ENCODE measurements at places on chromosomes 2 and 18.

DNA sequence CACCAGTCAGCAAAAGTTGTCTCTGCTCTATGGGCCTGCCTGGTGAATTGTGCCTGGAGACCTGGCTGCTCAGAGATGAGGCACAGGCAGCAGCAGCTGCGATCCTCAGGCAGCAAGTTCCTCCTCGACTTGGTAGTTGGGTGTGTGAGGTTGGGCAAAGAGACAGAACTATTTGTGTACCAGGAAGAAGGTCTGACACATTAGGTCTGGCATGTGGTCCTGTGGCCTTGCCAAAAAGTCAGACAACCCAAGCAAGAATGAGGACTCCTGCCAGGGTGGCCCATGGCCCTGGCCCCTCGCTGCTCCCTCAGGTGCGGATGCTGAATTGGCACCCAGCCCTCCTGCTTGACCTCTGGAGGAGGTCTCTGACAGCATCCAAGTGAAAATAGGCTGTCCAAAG is 192.7 kb downstream of the DYSF start:
- DNase-seq: no peak

DNA sequence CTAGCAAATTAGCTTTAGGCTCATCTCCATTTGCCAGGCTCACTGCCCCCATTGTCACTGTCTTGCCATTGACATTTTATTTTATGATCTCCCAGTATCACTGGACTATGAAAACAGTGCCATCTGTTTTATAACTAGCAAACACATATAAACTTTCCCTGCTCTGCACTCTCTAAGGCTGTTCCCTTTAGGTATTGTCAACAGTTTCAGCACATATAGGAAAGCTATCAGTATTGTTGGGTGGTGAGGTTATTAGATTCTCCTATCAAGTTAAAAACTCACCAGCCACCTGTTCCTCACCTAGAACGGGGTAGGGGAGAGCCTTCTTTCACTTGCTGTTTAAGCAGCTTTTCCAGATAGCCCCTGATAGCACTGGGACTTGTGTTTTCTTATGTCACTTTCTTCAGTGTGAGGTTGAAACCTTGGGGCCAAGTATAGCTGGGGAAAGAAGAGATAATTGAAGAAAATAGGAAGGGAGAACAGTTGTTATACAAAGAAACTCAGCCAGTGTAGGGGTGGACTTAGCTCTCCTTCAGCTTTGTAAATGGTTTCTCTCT is 32.5 kb downstream of the CFLAR start:
- DNase-seq: no peak

DNA sequence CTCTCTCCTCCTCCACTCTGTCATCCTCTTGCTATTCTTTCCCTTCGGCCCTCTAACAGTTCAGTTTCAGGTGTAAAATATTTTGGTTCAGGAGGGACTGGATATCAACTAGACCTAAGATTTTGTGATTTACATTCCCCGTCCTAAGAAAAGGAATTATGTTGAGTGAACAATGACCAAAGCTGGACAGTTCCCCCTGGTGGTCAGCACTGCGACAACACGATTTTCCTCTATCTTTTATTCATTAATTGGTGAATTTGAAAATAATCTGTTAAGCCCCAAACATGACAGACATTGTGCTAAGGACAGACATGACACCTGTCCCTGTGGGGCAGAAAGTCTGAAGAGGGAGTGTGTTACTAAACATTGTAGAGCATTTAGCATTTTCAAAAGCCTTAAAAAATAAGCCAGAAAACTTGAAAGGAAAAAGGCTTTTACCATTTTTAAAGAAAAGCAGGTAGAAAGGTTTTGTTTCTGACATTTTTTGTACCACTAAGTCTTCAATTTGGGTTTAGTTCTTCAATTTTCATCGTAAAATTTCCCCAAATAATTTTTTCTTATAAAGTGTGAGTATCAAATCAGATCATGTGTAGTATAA is 28.4 kb upstream of the GTF2A1L start:
- DNase-seq: peak; percentile 38

- DNase-seq: no peak
Measured at GRCh38 chr2:134173338-134174016, 80.4 kb upstream of the MGAT5 start.

- DNase-seq: peak; percentile 78
Measured at GRCh38 chr18:12934454-12935071, 13.2 kb upstream of the SEH1L start.

DNA sequence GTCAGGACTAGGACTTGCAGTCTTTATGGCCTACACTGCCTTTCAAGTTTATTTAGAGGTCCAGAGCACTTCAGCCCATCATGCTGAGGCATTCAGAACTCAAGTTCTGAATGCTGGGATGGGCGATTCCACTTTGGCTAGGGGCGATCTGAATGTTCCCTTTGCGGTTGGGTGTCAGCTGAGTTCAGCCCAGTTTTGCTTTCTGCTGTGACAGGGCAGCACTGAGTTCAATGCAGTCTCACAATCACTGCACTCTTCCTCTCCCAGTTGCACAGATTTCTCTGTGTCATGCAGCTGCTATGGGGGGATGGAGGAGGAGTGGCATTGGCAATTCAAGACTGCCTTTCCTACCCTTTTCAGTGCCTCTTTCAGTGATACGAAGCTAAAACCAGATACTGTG is 1232.0 kb upstream of the FAM98A start:
- DNase-seq: no peak

DNA sequence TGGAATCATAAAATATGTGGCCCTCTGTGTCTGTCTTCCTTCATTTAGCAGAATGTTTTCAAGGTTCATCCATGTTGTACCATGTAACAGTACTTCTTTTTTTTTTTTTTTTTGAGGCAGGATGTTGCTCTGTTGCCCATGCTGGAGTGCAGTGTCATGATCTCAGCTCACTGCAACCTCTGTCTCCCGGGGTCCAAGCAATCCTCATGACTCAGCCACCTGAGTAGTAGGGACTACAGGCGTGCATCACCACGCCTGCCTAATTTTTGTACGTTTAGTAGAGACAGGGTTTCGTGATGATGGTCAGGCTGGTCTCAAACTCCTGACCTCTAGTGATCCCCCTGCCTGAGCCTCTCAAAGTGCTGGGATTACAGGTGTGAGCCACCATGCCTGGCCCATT is 31.2 kb downstream of the RAB1A start:
- no peak for DNase-seq

- DNase-seq: peak; percentile 11
Measured at GRCh38 chr2:40032650-40033319, 253.7 kb upstream of the THUMPD2 start.

DNA sequence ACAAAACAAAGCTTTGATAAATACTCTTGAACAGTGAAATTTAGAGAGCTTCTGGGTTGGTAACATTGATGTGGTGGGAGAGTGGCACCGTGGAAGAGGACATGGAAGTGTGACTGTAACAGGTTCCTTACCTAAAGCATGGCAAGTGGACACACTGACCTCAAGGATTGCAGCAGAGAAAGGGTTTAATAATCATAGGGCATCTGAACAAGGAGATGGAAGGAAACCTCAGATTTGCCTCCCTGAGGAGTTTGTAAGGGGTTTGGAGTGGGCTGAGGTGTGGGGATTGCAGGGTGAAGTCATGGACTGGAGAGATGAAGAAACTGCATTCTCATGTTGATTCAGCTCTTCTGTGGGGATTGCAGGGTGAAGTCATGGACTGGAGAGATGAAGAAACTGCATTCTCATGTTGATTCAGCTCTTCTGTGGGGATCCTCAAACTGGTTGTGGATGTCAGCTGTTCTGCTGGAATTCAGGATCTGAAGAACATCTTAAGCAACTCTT is 83.8 kb upstream of the TLK1 start:
- no peak for DNase-seq

- DNase-seq: no peak
Measured at GRCh38 chr2:230586328-230586982, 126.2 kb upstream of the CAB39 start.

DNA sequence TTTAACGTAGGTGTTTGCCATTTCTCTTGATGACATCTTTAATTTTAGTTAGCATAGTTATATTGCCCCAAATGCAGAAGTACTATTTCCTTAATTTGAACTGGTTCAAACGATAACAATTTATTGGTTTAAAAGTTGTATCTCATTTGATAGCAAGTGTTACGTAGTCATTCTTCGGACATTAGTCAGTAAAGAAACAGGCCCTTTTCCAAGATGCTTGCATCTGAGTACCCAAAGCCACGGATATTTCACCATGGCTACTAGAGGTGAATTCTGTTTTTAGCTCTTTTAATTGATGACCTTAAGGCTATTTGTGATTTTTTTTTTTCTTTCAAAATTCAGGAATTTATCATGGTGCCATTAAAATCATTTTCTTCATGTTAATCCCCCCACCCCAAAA is 32.1 kb downstream of the GLS start:
- no peak for DNase-seq

DNA sequence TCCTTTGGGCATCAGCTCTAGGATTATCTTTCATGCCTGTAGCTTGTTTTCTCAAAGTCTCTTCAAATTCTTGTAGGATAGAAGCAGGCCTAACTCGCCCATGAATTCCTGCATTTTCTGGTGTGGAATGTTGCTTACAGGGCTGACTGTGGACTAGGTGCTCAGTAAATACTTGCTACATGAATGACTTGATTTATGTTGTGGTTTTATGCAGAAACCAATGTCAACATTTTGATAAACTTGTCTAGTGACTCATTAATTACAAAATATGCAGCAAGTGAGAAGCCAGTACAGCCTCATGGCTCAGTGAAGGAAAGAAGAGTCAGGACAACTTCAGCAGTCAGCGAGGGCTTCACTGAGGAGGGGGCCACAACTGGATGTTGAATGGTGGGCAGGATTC is 110.6 kb upstream of the SIX2 start:
- peak; percentile 43 for DNase-seq

DNA sequence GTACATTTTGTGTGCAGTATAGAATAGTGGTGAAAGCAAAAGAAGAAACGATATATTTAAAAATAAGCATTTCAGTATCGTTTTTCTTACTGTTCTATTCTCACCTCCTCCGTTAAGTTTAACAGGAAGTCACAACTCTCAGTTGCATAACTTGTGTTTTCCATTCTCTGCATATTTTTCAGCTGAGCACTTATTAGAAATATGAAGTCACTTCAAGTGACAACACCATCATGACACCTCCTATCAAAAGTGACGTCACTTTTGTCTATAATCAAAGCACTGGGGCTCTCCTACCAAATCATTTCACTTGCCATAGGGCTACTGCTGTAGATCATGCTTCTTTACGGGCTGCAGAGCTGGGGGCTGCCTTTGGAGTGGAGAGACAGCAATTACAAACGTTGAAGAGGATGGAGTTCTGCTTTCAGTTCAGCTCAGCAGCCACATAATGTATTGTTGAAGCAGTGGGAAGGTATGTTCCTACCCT is 36.3 kb downstream of the STAT4 start:
- no peak for DNase-seq

- DNase-seq: no peak
Measured at GRCh38 chr2:138269765-138270164, 231.8 kb upstream of the SPOPL start.

GRCh38 chr2:176395273-176395854 is 126.1 kb downstream of the MTX2 start:
- DNase-seq: no peak

GRCh38 chr2:239756790-239757760 is 268.1 kb downstream of the NDUFA10 start:
- no peak for DNase-seq

- DNase-seq: no peak
Measured at GRCh38 chr2:168137510-168138180, 109.8 kb downstream of the STK39 start.

DNA sequence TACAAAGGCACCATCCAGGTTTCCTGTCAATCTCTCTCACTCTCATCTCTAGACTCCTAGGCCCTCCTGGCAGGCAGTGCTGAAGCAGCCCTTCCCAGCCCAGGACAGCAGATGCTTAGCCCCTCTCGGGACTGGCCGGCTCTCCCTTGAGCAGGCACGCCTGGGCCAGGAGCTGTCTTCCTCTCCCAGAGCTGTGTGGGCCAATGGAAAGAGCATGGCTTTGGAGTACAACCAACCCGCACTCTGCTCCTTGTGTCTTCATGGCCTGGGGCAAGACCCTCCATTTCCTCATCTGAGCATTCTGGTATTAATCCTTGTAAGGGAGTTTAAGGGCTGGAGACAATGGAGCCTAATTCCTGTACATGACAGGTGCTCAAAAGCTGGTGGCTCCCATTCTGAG is 97.2 kb downstream of the CAPN13 start:
- no peak for DNase-seq

DNA sequence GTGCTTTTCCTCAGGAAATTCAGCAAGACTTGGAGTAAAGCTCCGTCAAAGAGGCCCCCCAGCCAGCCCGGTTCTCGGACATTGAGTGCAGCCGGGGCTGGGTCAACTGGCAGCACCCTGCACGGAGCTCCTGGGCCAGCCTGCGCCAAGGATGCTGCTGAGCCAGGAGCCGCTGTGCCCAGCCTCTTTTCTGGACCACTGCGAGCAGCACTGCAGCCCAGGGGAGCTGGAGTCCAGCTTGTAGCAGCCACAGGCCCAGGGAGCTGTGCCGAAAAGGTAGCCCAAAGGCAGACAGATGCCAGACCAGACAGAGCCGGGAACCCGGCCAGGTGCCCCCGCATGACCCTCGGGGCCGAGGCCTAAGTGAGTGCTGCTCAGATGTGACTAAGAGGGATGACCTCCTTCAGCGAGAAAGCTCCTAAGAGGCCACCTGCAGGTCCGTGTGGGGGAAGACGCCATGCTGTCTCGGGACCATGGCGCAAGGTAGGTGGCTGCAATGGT is 7.3 kb downstream of the CLHC1 start:
- no peak for DNase-seq

DNA sequence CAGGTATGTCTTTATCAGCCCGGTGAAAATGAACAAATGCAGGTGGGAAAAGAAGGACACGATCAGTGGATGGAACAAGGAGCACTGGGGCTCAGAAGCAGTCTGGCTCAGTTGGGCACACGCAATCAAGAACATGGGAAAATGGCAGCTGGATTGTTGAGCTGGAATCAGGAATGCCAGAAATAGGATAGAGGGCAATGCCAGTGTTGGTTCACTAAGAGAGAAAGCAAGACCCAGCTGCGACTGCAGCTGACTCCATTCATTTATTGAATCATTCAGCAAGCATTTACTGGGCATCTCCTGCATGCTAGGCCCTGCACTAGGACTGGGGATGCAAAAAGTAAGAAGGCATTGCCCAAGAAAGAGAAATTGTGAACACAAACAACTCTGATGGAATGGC is 13.6 kb upstream of the TTR start:
- DNase-seq: no peak

GRCh38 chr2:238004077-238004830 is 37.4 kb downstream of the UBE2F start:
- no peak for DNase-seq

GRCh38 chr18:41071826-41072225 is 883.2 kb upstream of the PIK3C3 start:
- DNase-seq: no peak

GRCh38 chr2:221304916-221305315 is 267.2 kb downstream of the EPHA4 start:
- no peak for DNase-seq

GRCh38 chr2:68579689-68580088 is 63.7 kb upstream of the PROKR1 start:
- no peak for DNase-seq

DNA sequence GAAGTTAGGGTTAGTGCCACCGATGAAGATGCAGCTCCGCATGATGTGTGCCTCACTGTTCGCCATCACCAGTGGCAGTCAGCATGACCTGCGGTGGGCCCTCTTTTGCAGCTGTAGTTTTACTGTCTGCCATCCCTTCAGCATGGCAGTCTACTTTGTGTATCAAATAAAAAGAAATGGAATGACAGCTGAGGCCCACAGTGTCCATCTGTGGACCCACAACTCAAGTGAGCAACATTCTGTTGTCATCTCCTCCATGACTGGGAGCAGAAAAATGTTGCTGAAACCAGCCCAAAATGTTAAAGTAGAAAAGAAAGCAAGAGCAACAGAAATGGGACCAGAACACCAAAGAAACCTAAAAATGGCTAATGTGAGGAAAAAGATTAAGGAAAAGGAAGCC is 128.7 kb downstream of the MEP1B start:
- no peak for DNase-seq

GRCh38 chr18:3037423-3037915 is 24.5 kb upstream of the LPIN2 start:
- DNase-seq: peak; percentile 49

All from SW480 (cell line).